ENCODE measurements at places on chromosomes 7 and 10. TPM values are rescaled to one million over a fixed set of nuclear protein-coding genes. Genes with fewer than 3 reads are reported as not detected.

- H3K27ac ChIP-seq, result no peak overlapping the region
- H3K4me1 ChIP-seq, result peaks cover 1% of the 10 kb centered on the region
- H3K36me3 ChIP-seq, result no peaks in the 10 kb centered on the region
- no peak overlapping the region for H3K4me3 ChIP-seq
- H3K27me3 ChIP-seq, result no peaks in the 10 kb centered on the region
Observed at GRCh38 chr7:24848878-24849277, 91.6 kb upstream of the GSDME start.

GRCh38 chr7:51261117-51261835 lies 55.3 kb downstream of the COBL start:
- no peaks in the 10 kb centered on the region for H3K36me3 ChIP-seq
- no peaks in the 10 kb centered on the region for H3K27me3 ChIP-seq
- H3K27ac ChIP-seq, result no peak overlapping the region
- no peaks in the 10 kb centered on the region for H3K4me1 ChIP-seq

GRCh38 chr10:8088504-8088903 lies 34.0 kb downstream of the GATA3 start:
- no peaks in the 10 kb centered on the region for H3K4me1 ChIP-seq
- H3K27me3 ChIP-seq, result no peaks in the 10 kb centered on the region
- DNase-seq, result peak; percentile 11
- H3K4me3 ChIP-seq, result no peak overlapping the region

- peak overlapping the region; percentile 63 for H3K4me3 ChIP-seq
- peaks cover 51% of the 10 kb centered on the region for H3K4me1 ChIP-seq
- H3K36me3 ChIP-seq, result no peaks in the 10 kb centered on the region
- peak overlapping the region; percentile 99 for H3K27ac ChIP-seq
Observed at GRCh38 chr10:21523557-21524008, 1.9 kb downstream of the SKIDA1 start.

DNA sequence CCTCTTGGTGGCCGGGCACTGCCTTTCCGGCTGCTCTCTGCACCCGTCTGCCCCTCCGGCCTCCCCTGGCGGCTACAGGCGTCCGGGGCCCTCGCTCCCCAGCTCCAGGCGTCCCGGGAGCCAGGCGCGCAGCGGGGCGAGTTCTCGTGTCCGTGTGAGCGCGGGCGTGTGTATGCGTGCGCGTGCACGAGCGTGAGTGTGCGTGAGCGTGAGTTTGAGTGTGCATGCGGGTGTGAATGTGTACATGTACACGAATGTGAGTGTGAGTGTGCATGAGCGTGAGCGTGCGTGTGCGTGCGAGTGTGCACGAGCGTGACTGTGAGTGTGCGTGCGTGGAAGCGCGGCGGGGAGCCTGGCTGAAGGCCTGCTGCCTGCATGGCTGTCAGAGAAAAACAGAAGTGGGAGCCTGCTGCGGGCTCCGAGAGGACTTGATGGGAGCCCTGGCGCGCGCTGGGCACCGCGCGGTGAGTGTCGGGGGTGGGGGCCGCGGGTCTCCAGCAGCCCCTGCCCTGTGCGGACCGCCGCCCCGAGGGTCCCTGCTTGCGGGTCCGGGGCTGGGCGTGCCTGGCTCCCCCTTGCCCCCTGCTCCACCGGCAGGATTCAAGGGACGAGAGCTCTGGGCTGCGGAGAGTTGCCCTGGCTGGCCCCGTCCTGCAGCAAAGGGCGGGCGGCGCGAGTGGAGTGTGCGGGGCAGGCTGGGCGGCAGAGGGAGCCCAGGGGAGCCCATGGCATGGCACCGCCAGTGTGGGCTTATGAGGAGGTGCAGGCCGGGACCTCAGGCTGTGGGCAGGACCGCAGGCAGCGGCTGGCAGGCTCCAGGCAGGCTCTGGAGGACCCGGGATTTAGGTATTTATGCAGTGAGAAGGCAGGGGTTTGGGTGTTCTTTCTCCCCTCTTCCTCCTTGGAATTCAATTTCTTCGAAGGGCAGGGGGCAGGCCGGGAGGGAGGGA lies 75.8 kb upstream of the EN2 start:
- H3K4me1 ChIP-seq, result peaks cover 5% of the 10 kb centered on the region
- peak overlapping the region; percentile 15 for H3K4me3 ChIP-seq
- no peaks in the 10 kb centered on the region for H3K36me3 ChIP-seq
- H3K27ac ChIP-seq, result no peak overlapping the region
- no peak for DNase-seq

DNA sequence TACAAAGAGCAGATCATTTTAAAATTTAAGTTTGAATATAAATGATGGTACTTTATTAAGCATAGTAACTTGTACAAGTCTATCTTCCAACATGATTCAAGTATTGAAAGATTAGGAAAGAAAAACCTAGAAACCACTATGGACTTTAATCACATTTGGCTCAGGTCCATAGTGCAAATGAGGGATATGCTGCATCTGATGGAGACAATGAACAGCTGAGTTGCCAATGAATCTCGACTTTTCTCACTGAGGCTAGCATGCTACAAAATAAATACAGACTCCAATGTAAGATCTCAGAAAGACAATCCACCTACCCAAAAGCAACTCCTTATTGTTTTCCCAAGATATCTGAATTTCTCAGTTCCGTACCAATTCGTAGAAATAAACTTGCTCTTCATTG lies 89.8 kb downstream of the SEMA3A start:
- peak; percentile 57 for DNase-seq
- no peak overlapping the region for H3K4me3 ChIP-seq
- peaks cover 64% of the 10 kb centered on the region for H3K4me1 ChIP-seq
- H3K27ac ChIP-seq, result peak overlapping the region; percentile 45
- H3K36me3 ChIP-seq, result no peaks in the 10 kb centered on the region

DNA sequence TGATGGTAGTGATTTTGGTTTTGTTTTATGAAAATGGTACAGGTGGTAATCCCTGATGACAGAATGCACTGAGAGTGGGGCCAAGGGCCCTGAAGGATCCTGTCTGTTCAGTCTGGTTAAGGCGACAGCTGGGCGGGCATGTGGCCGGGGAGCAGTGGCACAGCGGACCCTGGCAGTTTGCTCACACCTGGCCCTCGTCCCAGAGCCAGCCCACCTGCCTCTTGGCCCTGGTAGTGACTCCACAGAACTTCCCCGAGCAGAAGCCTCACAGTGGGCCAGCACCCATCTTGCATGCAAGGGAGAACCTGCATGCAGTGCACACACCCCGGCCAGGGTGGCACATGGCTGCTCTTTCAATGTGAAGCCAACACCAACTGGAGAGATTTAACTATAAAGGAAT lies 82.8 kb downstream of the ALOX5 start:
- H3K27me3 ChIP-seq, result no peaks in the 10 kb centered on the region
- no peak overlapping the region for H3K27ac ChIP-seq
- H3K4me3 ChIP-seq, result no peak overlapping the region
- DNase-seq, result no peak
- H3K4me1 ChIP-seq, result no peaks in the 10 kb centered on the region

GRCh38 chr7:33733870-33734650 lies 171.3 kb upstream of the BMPER start:
- H3K36me3 ChIP-seq, result no peaks in the 10 kb centered on the region
- no peak overlapping the region for H3K4me3 ChIP-seq
- no peaks in the 10 kb centered on the region for H3K27me3 ChIP-seq
- H3K4me1 ChIP-seq, result no peaks in the 10 kb centered on the region

DNA sequence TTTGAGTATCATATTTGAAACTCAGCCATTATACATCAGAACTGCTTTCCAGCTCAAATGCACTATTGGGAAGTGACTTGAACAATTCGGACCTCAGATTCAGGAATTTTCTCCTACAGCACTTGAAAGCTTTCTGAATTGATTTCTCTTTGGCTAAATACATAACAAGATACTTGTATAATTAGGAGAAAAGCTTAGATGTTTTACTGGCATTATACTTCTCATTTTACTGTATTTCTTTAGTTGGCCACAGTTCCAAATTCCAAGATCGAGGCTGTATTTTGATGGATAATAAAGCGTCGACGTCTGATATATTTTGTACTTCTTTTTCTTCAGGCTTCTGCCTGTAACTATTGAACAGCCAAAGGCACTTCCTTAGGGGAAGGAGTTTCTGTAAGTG lies 26.7 kb upstream of the LYZL2 start:
- no peaks in the 10 kb centered on the region for H3K36me3 ChIP-seq
- H3K27me3 ChIP-seq, result peaks cover 22% of the 10 kb centered on the region
- H3K27ac ChIP-seq, result no peak overlapping the region

- H3K27me3 ChIP-seq, result no peaks in the 10 kb centered on the region
- H3K36me3 ChIP-seq, result no peaks in the 10 kb centered on the region
- H3K4me1 ChIP-seq, result no peaks in the 10 kb centered on the region
- no peak overlapping the region for H3K4me3 ChIP-seq
- no peak for DNase-seq
- H3K27ac ChIP-seq, result no peak overlapping the region
Observed at GRCh38 chr10:26251925-26252324, 35.4 kb downstream of the GAD2 start.

GRCh38 chr10:35346248-35346647 lies 9.9 kb downstream of the CCNY start:
- H3K4me3 ChIP-seq, result no peak overlapping the region
- H3K4me1 ChIP-seq, result peaks cover 43% of the 10 kb centered on the region
- no peaks in the 10 kb centered on the region for H3K36me3 ChIP-seq

- peaks cover 43% of the 10 kb centered on the region for H3K4me1 ChIP-seq
- H3K27me3 ChIP-seq, result no peaks in the 10 kb centered on the region
- H3K36me3 ChIP-seq, result no peaks in the 10 kb centered on the region
- no peak for DNase-seq
Observed at GRCh38 chr10:11570751-11571150, 40.7 kb downstream of the USP6NL start.

DNA sequence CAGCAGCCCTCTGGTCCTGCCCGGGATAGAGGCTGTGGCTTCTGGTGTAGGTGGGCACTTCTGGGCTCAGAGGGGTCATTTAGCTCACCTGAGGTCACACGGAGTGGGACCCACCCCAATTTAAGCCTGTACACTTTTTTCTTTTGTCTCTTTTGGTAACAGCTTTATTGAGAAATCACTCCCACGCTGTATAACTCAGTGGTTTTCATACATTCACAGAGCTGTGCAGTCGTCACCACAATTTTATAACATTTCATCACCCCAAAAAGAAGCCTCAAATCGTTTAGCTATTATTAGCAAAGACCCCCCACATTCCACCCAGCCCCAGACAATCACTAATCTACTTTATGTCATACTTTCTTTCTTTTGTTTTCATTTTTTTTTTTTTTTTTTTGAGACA lies 62.3 kb downstream of the LHPP start:
- H3K27ac ChIP-seq, result no peak overlapping the region
- H3K36me3 ChIP-seq, result no peaks in the 10 kb centered on the region
- peaks cover 12% of the 10 kb centered on the region for H3K4me1 ChIP-seq
- no peak for DNase-seq
- H3K27me3 ChIP-seq, result no peaks in the 10 kb centered on the region
- H3K4me3 ChIP-seq, result no peak overlapping the region

GRCh38 chr10:21401196-21401595 lies 124.3 kb downstream of the SKIDA1 start:
- H3K36me3 ChIP-seq, result no peaks in the 10 kb centered on the region
- DNase-seq, result no peak
- no peak overlapping the region for H3K4me3 ChIP-seq
- no peaks in the 10 kb centered on the region for H3K27me3 ChIP-seq
- H3K4me1 ChIP-seq, result peaks cover 42% of the 10 kb centered on the region

DNA sequence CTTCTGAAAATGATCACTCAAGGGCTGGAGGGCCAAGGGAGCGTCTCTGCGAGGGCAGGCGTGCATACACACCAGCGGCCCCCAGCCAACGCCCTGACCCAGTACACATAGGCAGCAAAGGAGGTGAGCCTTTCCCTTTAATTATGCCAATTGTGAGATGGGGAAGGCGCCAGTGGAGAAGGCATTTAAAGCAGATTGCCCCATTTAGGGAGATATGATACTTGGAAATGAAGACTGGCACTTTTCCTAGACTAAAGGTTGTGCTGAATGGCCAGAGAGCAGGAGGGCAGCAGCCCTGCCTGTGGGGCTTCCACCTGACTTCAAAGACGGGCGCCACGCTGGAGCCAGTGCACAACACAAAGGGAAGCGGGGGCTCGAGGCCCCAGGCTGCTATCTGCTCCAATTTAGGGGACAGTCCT lies 24.1 kb downstream of the HIPK2 start:
- no peak overlapping the region for H3K4me3 ChIP-seq
- no peaks in the 10 kb centered on the region for H3K4me1 ChIP-seq
- no peak overlapping the region for H3K27ac ChIP-seq
- H3K27me3 ChIP-seq, result no peaks in the 10 kb centered on the region

DNA sequence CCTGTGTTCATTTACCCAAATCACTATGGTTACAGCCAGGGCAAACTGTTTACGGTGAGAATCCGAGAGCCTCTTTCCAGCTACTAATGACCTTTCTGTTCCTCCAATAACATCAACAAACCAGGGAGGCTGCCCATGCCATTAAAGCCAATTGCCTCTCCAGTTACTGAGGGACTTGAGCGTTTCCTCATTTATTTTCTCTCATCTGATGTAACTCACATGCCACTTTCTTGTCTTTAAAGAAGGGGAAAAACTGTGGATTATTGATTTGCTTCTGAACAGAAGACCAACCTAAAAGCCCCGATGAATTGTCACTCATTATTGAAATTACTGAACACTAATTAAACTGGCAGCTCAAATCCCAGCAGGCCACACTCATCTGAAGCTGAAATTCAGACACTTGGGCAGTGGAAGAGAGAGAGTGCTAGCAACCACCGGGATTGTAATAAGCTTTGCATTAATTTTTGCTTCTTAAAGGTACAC lies 595.8 kb upstream of the MKI67 start:
- no peak overlapping the region for H3K4me3 ChIP-seq
- no peaks in the 10 kb centered on the region for H3K27me3 ChIP-seq
- H3K27ac ChIP-seq, result no peak overlapping the region
- no peaks in the 10 kb centered on the region for H3K36me3 ChIP-seq
- peaks cover 6% of the 10 kb centered on the region for H3K4me1 ChIP-seq

GRCh38 chr7:147406521-147407135 lies 1183.9 kb upstream of the C7orf33 start:
- no peak for DNase-seq
- H3K27ac ChIP-seq, result no peak overlapping the region
- H3K4me1 ChIP-seq, result no peaks in the 10 kb centered on the region
- H3K36me3 ChIP-seq, result no peaks in the 10 kb centered on the region

GRCh38 chr10:116689744-116690143 lies 52.6 kb downstream of the HSPA12A start:
- H3K36me3 ChIP-seq, result no peaks in the 10 kb centered on the region
- no peaks in the 10 kb centered on the region for H3K27me3 ChIP-seq
- H3K4me3 ChIP-seq, result no peak overlapping the region

CHAT gene
- 0.56 TPM for total RNA-seq

PTN gene
- total RNA-seq, result 0.41 TPM

TFEC gene
- total RNA-seq, result 4.5 TPM

SEMA3E gene
- not detected for total RNA-seq

PLEKHS1 gene
- 0.09 TPM for total RNA-seq

ATG9B gene
- 0.96 TPM for total RNA-seq

IMPDH1 gene
- 74.4 TPM for total RNA-seq

GTF2IRD1 gene
- 80.4 TPM for total RNA-seq

Data from A673 (cell line).